ENCODE measurements at places on chromosomes 3 and 15.
A peak's percentile ranks its signal among the peaks of the same experiment; 100 is the strongest.

- peak; percentile 19 for DNase-seq
Measured at GRCh38 chr3:45082142-45082538, 56.0 kb downstream of the CLEC3B start.

DNA sequence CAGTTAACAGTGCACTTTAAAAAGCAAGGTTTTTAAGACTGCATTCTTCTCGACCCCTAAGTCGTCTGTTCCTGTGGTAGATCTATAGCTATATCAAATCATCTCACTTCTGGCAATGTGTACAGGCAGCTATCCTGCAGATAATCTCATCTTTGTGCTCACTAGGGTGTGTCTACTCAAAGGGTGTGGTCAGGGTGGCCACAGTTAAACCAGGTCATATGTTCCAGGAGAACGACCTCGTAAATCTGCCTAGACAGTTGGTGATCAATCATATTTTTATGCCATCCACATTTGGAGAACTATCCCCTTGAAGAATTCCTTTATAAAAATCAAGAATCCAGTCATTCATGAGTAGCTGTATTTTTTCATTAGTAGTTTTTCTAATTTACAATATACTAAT, 3.0 kb downstream of the VEPH1 start:
- DNase-seq = no peak

GRCh38 chr15:62035256-62035924, 24.9 kb downstream of the VPS13C start:
- no peak for DNase-seq

DNA sequence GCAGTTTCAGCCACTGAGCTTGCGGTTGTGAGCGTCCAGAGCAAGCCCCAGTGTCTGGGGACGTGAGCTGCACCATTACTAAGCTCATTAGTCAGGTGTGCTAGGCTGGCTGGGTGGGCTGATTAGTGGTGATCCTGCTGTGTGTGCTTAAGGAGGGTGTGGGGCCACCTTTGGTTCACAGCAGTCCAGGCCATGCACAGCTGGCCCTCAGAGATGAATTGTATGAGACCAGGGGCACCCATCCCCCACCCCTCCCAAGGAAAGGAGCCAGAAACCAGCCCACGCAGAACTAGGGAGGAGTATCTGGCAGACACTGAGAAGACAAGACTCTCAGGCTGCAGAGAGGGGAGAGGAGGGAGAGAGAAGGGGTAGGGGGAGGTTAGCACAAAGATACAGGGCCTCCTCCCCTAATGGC, 3.8 kb downstream of the TYRO3 start:
- no peak for DNase-seq
